Bladder microvascular endothelial cell (primary cell): ENCODE measurements at places on chromosomes 2 and 18. TPM values are rescaled to one million over a fixed set of nuclear protein-coding genes. Genes with fewer than 3 reads are reported as not detected.

The DRC1 gene
- total RNA-seq: 0.13 and 0.65 TPM in 2 replicates

The GPR35 gene
- total RNA-seq: 0.16 and 0.50 TPM in 2 replicates

The MTLN gene
- 44.4 and 101 TPM in 2 replicates for total RNA-seq

The SERTAD2 gene
- total RNA-seq: 3.4 and 12.5 TPM in 2 replicates

The ANAPC1 gene
- total RNA-seq: 41.6 and 98.9 TPM in 2 replicates

The NPPC gene
- total RNA-seq: 0.16 TPM in 1 of 2 replicates, not detected in the other

The GPR155 gene
- 0.81 and 2.8 TPM in 2 replicates for total RNA-seq

The STON1 gene
- 4.2 and 5.4 TPM in 2 replicates for total RNA-seq

The MROH2A gene
- total RNA-seq: not detected in 2 replicates

The ARHGEF4 gene
- total RNA-seq: under 0.01 and 1.0 TPM in 2 replicates

The ANKRD53 gene
- 0.32 and 0.38 TPM in 2 replicates for total RNA-seq

The IL36RN gene
- total RNA-seq: not detected in 2 replicates

The NOSTRIN gene
- total RNA-seq: 6.1 and 25.1 TPM in 2 replicates

The MDH1B gene
- total RNA-seq: 0.16 and 0.19 TPM in 2 replicates

The PDE11A gene
- under 0.01 TPM in 2 replicates for total RNA-seq

The TOGARAM2 gene
- 0.13 TPM in 1 of 2 replicates, not detected in the other for total RNA-seq

The DYSF gene
- 166 and 175 TPM in 2 replicates for total RNA-seq

The DTNB gene
- 4.2 and 7.4 TPM in 2 replicates for total RNA-seq

The BOD1L2 gene
- total RNA-seq: not detected in 2 replicates

The SMYD1 gene
- total RNA-seq: not detected in 2 replicates

The SERPINB4 gene
- total RNA-seq: 0.65 TPM in 1 of 2 replicates, not detected in the other

The ALK gene
- total RNA-seq: not detected in 2 replicates

The RGPD3 gene
- total RNA-seq: under 0.01 and 0.19 TPM in 2 replicates

The TMEM163 gene
- 0.16 and 1.5 TPM in 2 replicates for total RNA-seq

The CDCA7 gene
- total RNA-seq: 7.3 and 8.4 TPM in 2 replicates

The KCNG2 gene
- 0.63 TPM in 1 of 2 replicates, not detected in the other for total RNA-seq

The HTR2B gene
- total RNA-seq: 0.32 and 2.1 TPM in 2 replicates

The CCL20 gene
- 0.49 and 5.5 TPM in 2 replicates for total RNA-seq

The GTF2A1L gene
- total RNA-seq: 0.19 TPM in 1 of 2 replicates, not detected in the other

The AFF3 gene
- total RNA-seq: under 0.01 and 0.19 TPM in 2 replicates

The WDR75 gene
- 30.8 and 61.0 TPM in 2 replicates for total RNA-seq

The CDKL4 gene
- total RNA-seq: 0.16 and 0.19 TPM in 2 replicates

The PRSS56 gene
- total RNA-seq: not detected in 2 replicates

The TNFRSF11A gene
- total RNA-seq: 4.4 and 21.5 TPM in 2 replicates

The ABCG8 gene
- total RNA-seq: not detected in 2 replicates

The OTOF gene
- total RNA-seq: 11.8 and 87.4 TPM in 2 replicates

The CDK5R2 gene
- total RNA-seq: not detected in 2 replicates

The CDH2 gene
- total RNA-seq: 4.7 and 17.4 TPM in 2 replicates

The RAB6C gene
- total RNA-seq: 0.06 TPM in 1 of 2 replicates, not detected in the other

The BOK gene
- 34.8 and 102 TPM in 2 replicates for total RNA-seq

The INHA gene
- not detected in 2 replicates for total RNA-seq

The CLEC4F gene
- 0.13 and 0.16 TPM in 2 replicates for total RNA-seq

The SERPINB10 gene
- total RNA-seq: not detected in 2 replicates

The VAMP8 gene
- total RNA-seq: 6.2 and 10.1 TPM in 2 replicates
